ENCODE measurements at places on chromosomes 7 and 10.

GRCh38 chr7:31114593-31115343 is 62.7 kb downstream of the ADCYAP1R1 start:
- no peak for DNase-seq

- no peak for DNase-seq
Observed at GRCh38 chr7:103987451-103987850, 2.0 kb downstream of the RELN start.

- DNase-seq, result no peak
Observed at GRCh38 chr10:30160271-30160982, 101.0 kb upstream of the JCAD start.

DNA sequence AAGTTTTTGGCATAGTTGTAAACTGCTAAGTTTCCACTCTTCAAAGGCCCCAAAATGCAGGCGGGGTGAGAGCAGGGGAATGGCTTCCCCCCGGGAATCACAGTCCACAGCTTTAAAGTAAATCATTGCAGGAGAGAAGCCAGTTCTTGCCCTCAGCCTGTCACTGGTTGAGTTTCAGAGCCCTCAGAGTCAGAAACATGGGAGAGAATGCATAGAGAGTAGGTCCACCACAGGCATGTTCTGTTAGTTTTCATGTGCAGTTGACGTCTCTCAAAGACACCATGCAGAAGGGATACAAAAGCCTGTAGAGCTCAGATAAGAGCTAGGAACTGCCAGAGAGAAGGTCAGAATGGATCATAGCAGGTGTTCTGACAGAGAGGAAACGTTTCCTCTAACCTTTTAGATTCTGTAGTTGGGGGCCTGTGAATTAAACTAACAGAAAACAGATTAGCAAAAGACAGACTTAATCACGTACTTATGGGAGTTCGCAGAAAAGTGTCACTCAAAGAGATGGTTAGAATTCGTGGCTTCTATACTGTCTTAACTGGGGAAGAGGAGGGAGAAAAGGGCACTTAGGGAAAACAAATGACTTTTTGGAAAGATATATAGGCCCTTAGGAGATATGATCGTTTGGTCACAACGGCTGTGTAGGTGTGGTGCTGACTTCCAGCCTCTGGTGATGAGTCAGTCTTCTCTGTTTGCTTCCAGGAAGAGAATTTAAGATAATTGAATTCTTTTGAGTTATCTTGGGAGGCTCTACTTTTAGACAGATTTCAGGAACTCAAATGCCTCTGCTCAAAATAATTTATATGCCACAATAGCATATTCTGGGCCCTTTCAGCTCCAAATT is 48.0 kb upstream of the MSRB2 start:
- DNase-seq, result no peak

GRCh38 chr7:51014811-51015210 is 232.1 kb upstream of the GRB10 start:
- DNase-seq, result no peak

GRCh38 chr10:119689016-119689580 is 36.8 kb upstream of the INPP5F start:
- DNase-seq, result no peak

- no peak for DNase-seq
Observed at GRCh38 chr10:68597407-68597806, 37.3 kb downstream of the TET1 start.

DNA sequence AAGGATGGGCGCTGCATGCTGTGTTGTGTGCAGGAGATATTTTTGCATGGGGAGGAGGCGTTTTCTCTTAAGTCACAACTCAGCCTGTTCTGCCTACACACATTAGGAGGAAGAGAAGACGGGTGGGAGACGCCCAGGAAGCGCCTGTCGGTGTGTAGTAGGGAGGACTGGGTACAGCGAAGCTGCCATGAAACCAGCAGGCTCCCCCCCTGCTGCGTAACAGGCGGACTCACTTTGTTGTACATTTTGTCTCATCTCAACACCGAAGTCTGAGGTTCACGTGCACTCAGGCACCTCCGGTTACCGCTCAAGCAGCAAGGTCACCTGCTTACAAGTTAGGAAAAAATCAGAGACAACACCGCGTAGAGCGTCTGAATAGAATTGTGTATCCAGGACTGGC is 56.3 kb downstream of the CRTAC1 start:
- no peak for DNase-seq

DNA sequence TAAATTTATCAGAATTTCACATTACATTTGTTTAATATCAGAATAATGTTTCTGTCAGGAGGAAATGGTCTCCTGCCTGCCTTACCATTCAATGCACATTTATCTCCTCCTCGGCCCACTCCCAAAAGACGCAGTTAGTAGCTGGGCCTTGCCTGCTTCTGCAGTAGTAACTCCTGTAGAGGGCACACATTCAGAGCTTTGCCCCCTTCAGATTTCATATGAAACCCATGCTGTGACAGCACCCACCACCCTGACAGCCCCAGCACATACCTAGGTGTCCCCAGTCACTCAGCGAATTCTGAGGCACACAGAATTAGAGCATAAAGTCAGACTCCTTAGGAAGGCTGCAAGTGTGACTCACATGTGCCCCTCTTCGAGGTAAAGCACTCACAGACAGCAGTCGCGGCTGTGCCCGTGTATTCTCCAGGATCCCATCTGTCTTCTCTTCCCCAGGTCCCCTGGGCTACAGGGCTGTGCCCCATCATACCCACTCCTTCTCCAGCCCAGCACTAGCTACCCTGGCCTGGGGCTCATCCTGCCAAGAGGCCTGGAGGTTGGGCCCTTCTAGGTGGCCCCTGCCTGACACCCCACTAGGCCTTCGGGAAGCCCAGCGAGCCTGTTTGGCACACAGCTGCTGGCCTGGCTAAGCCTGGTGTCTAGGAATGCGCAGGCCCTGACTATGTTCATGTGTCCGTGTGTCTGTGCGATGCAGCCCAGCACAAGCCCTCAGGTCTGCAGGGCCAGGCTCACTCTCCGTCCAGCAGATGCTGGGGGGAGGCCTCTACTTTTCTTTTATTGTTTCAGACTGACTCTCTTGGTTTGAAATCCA is 4.7 kb upstream of the DEPP1 start:
- no peak for DNase-seq

DNA sequence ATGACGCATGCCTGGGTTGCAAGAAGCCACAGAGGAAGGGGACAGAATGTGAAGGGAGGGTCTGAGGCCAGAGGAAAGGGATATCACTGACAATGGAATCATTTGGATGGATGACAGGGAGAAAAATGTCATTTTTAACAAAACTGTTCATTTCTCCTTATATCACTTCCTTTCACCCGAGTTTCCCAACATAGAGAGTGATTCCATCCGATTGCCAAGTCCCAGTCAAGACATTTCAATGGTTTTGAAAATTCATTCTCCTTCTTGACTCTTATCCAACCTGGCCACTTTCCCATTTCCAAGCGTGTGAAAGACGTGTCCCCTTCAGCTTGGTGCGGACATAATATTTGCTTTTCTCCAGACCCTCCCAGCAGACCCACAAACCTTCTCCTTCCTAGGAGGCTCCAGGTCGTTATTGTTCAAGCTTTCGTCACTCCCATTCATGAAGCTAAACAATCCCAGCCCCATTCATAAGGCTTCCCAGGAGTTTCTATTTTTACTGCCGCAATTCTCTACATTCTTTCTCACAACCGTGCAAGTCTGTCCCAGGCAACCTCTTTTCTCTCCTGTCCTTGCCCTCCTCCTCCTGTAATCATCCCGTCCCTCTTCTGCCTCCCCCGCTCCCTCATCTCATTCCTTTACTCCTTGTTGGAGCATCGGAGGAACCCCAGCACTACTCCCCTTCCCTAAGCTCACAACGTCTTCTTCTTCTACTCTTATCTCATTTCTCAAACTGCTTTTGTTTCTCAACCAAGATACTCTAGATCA is 301.3 kb upstream of the KLF6 start:
- no peak for DNase-seq

- DNase-seq, result peak; percentile 72
Observed at GRCh38 chr7:149822353-149822943, 15.7 kb upstream of the ZNF862 start.

DNA sequence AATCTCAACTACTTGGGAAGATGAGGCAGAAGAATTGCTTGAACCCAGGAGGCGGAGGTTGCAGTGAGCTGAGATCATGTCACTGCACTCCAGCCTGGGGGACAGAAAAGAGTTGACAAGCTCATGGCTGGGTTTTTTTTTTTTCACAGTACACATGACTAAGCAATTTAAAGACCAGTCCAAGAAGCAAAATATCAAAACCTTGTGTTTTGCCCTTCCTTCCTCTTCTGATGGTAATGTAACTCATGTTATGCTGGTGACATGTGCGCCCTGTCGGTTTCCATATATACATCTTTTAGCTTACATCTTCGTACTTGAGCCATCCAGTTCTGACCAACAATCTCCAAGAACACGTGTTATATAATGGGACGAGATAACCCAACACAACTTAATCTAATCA is 237.7 kb upstream of the PLXDC2 start:
- DNase-seq, result no peak

DNA sequence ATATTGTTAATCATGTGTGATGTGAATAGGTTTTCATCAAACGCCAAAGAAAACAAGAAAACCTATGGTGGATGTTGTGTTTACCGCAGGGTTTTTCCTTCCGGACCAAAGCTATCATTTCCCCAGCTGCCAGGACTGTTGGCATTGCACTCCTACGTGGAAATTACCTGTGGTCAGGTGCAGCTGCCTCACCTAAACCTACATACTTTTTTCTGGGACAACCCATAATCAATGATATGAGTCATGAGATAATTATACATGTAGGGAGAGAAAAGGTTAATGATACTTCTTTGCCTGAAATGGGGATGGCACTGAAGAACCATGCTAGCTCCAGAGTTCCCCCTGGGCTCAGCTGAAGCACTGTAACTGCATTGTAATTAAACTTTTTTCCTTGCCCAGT is 223.6 kb upstream of the SEMA3E start:
- DNase-seq, result no peak

DNA sequence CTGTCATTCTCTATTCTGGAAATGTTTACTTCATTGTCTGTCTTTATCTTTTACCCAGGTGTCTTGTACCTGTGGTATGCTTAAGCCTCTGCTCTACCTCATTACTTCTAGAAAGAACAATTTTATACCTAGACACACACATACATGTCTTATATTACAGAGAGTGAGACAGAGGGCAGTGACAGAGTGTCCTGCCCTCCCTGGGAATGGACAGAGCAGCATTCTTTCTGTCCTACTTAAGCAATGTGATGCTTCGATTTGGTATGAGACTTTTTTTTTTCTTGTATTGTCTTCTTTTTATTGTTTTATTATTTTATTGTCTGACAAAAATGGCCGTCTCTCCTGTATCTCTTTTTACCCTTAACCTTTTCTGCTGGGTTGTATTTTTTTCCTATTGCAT is 286.1 kb downstream of the EXOC4 start:
- DNase-seq, result no peak

GRCh38 chr7:30744075-30744417 is 7.9 kb upstream of the INMT start:
- DNase-seq, result no peak

DNA sequence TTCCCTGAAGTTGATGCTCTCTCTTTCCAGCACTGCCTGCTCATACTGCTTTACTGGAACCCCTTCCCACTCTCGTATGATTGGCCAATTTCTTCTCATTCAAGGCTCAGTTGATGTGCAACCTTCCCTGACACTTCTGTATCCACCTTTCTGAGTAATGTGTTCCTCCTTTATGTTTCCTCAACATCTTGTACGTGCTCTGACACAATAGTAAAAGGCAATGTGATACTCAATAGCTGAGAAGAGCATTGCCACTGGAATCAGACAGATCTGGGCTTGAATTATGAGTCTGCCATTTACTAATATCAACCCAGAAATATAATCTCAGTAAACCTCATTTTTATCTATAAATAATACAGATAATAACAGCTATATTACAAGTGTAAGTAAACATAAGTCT is 34.7 kb downstream of the ARL4A start:
- no peak for DNase-seq

DNA sequence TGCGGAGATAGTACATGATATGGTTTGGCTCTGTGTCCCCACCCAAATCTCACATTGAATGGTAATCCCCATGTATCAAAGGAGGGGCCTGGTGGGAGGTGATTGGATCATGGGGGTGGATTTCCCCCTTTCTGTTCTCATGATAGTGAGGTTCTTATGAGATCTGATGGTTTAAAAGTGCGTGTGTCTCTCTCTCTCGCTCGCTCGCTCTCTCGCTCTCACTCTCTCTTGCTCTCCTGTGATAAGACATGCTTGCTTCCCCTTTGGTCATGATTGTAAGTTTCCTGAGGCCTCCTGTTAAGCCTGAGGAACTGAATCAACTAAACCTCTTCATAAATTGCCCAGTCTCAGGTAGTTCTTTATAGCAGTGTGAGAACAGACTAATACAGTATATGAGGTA is 171.9 kb downstream of the NSUN6 start:
- DNase-seq, result no peak

DNA sequence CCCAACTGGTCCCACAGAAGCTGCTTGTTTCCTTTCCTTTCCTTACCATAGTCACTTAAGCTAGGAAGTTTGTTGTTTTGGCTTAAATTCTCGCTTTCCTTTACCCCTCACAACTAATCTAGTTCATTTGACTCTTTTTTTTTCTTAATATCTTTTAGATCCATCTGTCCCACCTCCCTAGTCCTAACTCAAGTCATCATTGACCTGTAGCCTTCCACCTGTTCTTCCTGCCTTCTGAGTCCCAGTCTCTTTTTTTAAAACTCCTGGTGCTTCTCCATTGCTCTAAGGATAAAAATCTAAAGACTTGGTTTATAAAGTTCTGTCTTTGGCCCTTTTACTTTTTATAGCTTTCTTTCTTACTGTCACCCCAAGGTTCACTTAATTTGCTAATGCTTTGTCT is 47.6 kb downstream of the RALA start:
- no peak for DNase-seq

GRCh38 chr7:19121977-19122588 is 4.6 kb upstream of the TWIST1 start:
- no peak for DNase-seq

- DNase-seq, result no peak
Observed at GRCh38 chr10:96863922-96864543, 31.9 kb downstream of the LCOR start.

GRCh38 chr7:77157446-77157845 is 35.0 kb downstream of the CCDC146 start:
- no peak for DNase-seq

- no peak for DNase-seq
Observed at GRCh38 chr7:135389971-135390370, 119.9 kb downstream of the CNOT4 start.

- no peak for DNase-seq
Observed at GRCh38 chr10:113455947-113456346, 96.9 kb upstream of the HABP2 start.

DNA sequence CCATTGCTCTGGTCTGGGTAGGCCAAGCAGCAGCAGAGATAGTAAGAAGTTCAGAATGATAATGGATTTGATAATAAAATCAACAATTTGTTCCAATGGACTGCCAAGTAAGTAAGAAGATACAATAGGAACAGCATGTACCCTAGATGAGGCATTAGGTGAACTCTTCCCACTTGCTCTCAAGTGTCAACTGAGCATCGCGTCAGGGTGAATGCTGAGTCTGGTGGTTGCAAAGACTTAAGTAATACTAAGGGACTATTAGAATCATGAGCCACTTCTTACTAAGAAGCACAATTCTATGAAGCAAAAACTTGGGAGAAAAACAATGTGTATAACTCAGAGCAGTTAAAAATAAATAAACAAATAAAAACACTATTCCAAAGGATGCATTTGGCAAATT is 54.5 kb downstream of the LRRN3 start:
- DNase-seq, result no peak

- DNase-seq, result no peak
Observed at GRCh38 chr7:29337546-29338116, 143.1 kb downstream of the CHN2 start.
